ENCODE measurements at places on chromosomes 6 and 20.
A peak's percentile ranks its signal among the peaks of the same experiment; 100 is the strongest.

- DNase-seq = no peak
Measured at GRCh38 chr20:24303393-24304170, 165.8 kb upstream of the SYNDIG1 start.

GRCh38 chr6:98574984-98575383, 259.4 kb upstream of the POU3F2 start:
- DNase-seq = no peak

GRCh38 chr6:63572747-63573075, 431 bp downstream of the LOC128125822 start:
- DNase-seq = no peak

DNA sequence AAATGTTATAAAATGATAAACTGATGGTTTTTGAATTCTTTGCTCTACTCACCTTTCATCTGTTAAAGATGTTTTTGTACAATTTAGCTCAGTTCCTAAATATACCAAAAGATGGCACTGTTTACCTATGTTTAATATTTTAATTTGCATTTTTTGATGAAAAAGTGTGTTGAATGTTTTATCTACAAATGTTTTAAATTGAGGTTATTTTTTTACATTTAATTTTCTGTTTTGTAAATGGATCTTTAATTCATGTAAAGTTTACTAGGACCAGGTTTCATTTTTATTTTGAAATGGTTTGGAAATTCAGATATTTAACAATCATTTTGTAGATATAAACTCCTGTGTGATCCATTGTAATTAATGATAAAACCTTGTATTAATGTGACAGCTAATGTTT, 30.0 kb downstream of the CDKAL1 start:
- no peak for DNase-seq

DNA sequence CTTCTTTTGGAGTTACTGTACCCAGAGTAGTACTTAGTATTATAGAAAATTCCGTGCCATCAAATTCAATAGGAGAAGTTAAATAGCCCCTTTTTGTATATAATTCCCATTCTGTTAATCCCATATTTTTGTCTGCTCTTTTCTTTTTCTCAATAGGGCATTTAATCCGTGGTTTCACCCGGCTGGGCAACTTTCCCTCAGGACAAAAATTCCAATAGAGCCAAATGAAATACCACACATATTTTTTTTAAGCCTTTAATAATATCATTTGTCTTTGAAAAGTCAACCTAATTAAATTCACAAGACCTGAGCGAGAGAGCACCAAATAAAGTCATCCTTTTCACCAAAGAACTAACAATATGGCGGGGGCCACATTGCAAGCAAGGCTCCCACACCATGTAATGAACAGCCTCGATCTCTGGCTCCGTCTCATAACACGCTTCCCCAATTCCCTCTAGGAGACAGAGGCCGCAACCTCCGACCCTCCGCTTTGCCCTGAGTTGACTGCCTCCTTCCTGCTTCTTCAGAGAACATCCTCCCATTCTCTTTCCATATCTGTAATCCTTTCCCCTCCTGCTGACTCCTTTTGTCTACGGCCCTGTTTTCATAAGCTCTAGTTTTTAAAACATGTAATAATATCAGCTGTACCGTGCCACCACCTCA, 13.6 kb downstream of the NHSL1 start:
- no peak for DNase-seq

DNA sequence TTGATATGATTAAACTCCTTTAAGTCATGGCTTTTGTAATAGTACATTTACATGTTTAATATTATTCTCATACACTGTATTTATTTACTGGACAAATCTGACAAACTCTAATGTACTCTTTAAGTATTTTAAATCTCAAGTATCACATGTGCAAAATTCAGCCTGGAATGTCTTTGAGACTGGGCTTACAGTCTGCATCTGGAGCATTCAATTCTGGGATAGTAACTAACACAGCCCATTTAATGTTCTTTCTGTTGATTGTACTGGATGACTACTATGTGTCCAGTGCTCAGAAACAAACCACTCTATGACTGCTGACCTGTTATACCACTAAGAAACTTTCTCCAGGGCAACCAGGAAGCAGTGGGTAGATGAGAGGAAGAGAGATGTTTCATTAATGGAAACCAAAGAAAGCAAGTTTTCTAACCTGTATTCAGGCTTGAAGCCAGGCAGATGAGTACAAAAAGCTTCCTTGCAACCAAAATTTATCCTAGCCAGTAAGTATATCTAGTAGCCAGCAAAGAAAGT, 26.8 kb downstream of the FBXL4 start:
- DNase-seq = no peak

- peak; percentile 95 for DNase-seq
Measured at GRCh38 chr6:26157251-26158075, 70.2 kb downstream of the HFE start.

GRCh38 chr20:23290761-23291574, 59.6 kb upstream of the NXT1 start:
- DNase-seq = no peak

DNA sequence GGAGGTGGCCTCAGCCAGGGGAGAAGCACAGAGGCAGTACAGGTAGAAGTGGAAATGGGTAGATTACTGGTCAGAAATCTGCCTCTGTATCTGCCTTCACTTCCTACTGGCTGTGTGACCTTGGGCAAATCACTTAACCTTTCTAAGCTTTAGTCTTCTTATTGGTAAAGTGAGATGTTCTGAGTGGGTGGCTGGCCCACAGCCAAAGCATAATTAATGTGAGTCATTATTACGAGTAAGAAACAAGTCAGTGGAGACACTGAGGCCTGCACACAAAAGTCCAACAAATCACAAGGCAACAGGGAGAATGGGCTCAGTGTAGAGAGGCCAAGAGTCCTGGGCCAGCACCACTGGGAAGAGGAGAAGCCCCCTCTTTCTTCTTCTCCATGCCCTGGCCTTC, 39.1 kb downstream of the NRN1 start:
- no peak for DNase-seq

DNA sequence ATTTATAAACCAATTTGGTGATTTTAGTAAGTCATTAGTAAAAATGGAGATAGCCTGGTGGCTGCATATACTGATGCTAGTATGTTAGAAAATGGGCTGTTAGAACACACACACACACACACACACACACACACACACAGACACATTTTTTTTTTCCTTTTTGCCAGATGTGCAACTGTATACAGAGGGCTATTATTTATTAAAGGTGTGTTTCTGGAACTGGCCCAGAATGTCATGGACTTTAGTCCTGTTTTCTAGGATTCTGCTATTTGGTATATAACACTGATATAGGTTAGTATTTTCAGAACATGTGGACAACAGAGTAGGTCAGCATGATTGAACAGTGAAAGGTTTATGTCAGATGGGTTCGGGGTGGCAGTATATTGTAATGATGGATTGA, 12.4 kb downstream of the MYO6 start:
- DNase-seq = no peak

- no peak for DNase-seq
Measured at GRCh38 chr20:62550087-62550632, 74.4 kb upstream of the GATA5 start.

- DNase-seq = no peak
Measured at GRCh38 chr6:116648156-116648555, 20.4 kb downstream of the ZUP1 start.

- no peak for DNase-seq
Measured at GRCh38 chr20:10992731-10993130, 318.9 kb upstream of the JAG1 start.

Data from amniotic stem cell (primary cell).